ENCODE measurements at places on chromosomes 3 and 15. TPM values are rescaled to one million over a fixed set of nuclear protein-coding genes. Genes with fewer than 3 reads are reported as not detected.

SLC6A1 gene
- not detected for total RNA-seq

NEK10 gene
- 0.59 TPM for total RNA-seq

PCOLCE2 gene
- 23.6 TPM for total RNA-seq

CLSTN2 gene
- 0.02 TPM for total RNA-seq

LMAN1L gene
- not detected for total RNA-seq

CMTM8 gene
- 9.8 TPM for total RNA-seq

GALNT15 gene
- total RNA-seq, result 0.05 TPM

PLSCR2 gene
- total RNA-seq, result not detected

LRRC31 gene
- not detected for total RNA-seq

ACKR2 gene
- not detected for total RNA-seq

MORC1 gene
- not detected for total RNA-seq

PRC1 gene
- total RNA-seq, result 197 TPM

PLCH1 gene
- total RNA-seq, result 1.1 TPM

CAMKV gene
- 0.35 TPM for total RNA-seq

VWA5B2 gene
- total RNA-seq, result 0.60 TPM

ACAN gene
- total RNA-seq, result 0.88 TPM

SCAANT1 gene
- not detected for total RNA-seq

BNC1 gene
- 0.95 TPM for total RNA-seq

GHRL gene
- not detected for total RNA-seq

CNTN4 gene
- not detected for total RNA-seq

MYL3 gene
- total RNA-seq, result 0.15 TPM

ADAMTS9 gene
- total RNA-seq, result 0.65 TPM

AMT gene
- total RNA-seq, result 0.38 TPM

BRK1 gene
- 178 TPM for total RNA-seq

AGTR1 gene
- total RNA-seq, result 0.77 TPM

CELF6 gene
- total RNA-seq, result 0.12 TPM

CLRN1 gene
- total RNA-seq, result not detected

MAPK6 gene
- total RNA-seq, result 71.1 TPM

SERINC4 gene
- 0.08 TPM for total RNA-seq

RYR3 gene
- total RNA-seq, result 0.07 TPM

HEMK1 gene
- total RNA-seq, result 7.0 TPM

FAM3D gene
- not detected for total RNA-seq

KCNMB2 gene
- not detected for total RNA-seq

HTR3E gene
- not detected for total RNA-seq

RNF7 gene
- total RNA-seq, result 140 TPM

SLC22A14 gene
- 0.05 TPM for total RNA-seq

GOLGA8M gene
- 0.07 TPM for total RNA-seq

TOP2B gene
- 55.5 TPM for total RNA-seq

CRABP1 gene
- total RNA-seq, result 0.68 TPM

SLC9C1 gene
- total RNA-seq, result not detected

LARP6 gene
- total RNA-seq, result 75.6 TPM
